M059J (cell line): ENCODE measurements at places on chromosomes 4 and X.

DNA sequence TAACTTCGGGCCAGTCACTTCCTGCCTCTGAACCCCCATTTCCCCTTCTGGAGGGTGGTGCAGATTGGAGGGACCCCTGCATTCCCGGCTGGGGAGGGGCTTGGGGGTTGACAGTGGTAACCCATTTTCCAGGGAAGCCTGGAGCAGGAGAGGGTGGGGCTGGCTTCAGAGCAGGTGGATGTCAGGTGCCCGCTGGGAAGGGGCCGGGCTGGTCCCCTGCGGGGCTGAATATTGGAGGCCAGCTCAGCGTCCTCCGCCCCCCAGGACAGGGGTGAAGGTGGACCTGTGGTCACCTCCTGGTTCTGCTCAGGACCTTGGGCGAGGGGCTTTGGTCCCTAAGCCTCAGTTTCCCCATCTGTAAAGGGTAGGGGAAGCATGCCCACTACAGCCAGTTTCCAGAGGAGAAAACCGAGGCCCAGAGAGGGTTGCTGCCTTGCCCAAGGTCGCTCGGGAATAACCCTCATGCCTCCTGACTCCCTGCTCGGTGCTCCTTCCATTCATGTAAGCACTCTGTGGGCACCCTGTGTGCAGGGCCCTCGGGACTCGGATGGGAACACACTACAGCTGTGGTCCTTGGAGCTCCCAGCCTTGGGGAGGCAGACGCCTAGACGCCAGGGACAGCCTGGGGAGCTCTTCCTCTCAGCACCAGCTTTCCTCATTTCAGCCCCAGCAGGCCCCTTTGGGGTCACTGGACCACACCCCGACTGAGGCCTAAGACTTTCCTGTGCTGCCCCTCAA, 683 bp downstream of the MAN2B2 start:
- DNase-seq: no peak

DNA sequence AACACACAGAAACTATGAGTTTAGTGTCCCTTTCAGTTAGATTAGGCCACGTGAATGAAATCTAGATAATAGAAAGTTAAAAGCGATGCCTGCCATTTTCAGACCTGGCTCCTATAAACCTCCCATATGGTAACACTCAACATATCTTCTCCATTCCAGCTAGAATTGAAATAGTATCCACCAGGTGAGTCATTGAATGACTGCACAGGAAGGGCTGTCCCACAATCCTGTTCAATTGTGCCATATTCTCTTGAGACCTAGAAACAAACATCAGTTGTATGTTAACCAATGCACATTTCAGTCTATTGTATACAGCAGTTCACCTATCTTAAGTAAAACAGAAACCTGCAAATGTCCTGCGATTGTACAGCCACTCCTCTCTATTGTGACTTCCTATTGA, 659.3 kb upstream of the SLIT2 start:
- peak; percentile 43 for DNase-seq

- DNase-seq: peak; percentile 39
Observed at GRCh38 chr4:2803624-2804448, 11.0 kb downstream of the SH3BP2 start.

GRCh38 chr4:130099105-130099504, 1003.2 kb downstream of the C4orf33 start:
- DNase-seq: no peak

- peak; percentile 50 for DNase-seq
Observed at GRCh38 chrX:118271775-118272174, 74.1 kb upstream of the WDR44 start.

- no peak for DNase-seq
Observed at GRCh38 chrX:130295519-130296296, 27.0 kb upstream of the ZNF280C start.

GRCh38 chr4:70728091-70728490, 6.3 kb downstream of the RUFY3 start:
- DNase-seq: no peak

DNA sequence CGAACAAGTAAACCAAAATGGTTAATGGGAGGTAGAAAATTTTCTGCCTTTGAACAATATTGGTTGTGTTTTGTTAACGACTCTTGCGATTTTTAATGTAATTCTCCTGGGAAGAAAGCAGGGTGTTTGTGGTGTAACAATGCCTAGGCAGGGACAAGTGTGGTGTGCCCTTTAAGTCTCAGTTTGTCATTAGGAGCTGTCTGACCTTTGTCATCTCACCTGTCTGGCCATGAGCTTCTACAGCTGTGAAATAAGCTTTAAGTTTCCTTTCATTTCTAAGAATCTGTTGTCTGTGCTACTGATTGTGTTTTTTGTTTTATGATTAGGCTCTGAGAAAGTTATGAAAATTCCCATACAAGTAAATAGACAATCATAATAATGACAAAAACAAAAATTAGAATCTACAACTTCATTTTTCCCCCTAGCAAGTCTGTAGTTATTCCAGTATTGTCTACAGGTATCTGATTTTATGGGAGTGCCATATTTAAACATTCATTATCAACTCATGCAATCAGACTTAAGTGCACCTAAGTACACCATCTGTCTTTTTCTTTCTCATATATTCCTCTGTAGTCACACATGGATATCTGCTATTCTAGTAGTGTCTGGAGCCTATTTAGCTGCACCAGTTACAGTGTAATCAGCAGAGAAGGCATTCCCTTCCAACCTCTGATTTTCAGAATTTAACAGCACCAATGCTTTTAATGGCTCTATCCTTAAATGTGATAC, 203.5 kb downstream of the PPARGC1A start:
- no peak for DNase-seq

DNA sequence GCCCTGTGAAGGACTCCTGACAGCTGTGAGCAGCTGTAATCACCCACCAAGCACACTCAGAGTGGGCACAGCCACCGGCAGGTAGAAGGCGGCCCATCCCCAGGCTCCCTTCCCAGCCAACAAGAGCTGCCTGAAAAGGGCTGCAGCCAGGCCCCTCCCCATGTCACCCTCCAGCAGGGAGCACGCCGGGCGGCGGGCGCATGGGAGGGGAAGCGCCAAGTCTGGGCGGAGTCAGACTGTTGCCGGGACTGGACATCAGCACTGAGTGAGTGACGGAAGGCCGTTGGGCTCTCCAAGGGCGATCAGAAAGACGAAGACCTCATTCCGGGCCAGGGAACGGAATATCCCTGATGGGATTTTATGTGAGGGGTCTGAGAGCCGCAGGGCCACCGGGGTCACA, 82.1 kb downstream of the PPP2R2C start:
- DNase-seq: no peak

DNA sequence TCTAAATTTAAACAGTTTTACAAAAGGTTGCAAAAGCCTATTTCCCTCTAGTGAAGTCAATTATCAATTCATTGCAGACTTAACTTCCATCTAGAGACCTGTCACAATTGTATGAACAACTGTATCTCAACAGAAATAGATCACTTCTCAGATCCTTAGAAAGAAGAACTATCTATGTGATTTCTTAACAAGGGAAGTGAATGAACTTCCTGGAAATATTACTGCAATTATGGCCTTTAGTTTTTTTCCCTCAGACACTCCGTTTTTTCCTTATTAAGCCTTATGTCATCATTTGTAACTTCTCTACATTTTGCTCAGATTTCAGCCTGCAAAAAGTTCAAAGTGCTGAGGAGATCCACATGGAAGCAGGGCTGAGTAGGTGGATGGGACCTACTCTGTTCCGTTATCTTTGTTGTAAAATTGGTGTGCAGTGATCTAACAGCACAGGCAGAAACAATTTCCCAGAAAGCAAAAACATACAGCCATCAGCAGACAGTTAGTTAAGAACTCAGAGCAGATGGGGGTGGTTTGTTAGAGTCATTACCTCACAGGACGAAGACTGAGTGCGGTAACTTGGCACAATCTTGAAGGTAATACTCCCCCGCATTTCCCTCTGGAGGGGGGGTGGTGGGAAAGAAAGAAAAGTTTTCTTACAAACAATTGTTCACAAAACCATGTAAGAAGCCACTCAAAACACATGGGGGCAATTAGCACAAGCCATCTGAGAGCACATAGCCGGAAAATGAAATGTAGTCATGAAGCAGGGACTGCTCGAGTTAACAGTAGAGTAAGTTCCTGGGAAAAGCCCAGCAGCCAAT, 112.3 kb downstream of the NYX start:
- peak; percentile 12 for DNase-seq

DNA sequence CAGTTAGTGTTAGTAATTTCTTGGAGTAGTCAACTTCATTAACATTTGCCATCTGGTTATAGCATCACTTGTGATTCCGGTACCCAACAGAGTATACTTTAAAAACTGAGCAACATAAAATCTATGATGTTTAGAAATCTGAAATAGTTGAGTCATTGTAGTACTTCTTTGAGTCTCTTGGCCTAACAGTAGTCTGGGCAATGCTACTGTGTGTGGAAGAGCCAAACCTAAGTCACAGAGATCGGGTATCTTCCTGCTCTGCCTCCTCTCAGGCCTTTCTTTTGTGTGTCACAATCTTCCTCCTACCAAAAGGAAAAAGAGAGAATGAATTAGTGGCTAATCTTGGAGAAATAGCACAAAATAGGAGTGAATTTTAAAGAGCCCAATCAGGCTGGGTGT, 25.5 kb downstream of the DCUN1D4 start:
- no peak for DNase-seq

DNA sequence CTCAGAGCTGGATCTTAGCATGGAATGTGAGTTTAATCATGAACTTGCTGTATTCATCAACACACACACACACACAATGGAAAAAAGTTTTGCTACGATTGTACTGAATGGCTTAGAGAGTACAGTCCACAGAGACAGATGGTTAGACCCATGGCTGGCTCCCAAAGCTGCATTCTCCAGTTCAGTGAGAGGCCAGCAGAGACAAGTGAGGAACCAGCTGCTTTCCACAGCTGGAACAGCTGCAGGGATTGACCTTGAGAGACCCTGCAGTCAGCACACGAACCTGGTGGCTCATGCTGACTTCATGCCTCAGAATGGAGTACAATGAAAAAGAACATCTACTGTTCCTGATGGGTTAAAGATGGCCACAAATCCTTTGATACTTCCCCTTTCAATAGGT, 94.5 kb downstream of the DHX15 start:
- DNase-seq: no peak
